Fibroblast of lung (primary cell): ENCODE measurements at places on chromosomes 12 and 14. TPM values are rescaled to one million over a fixed set of nuclear protein-coding genes. Genes with fewer than 3 reads are reported as not detected.

- no peaks in the 10 kb centered on the region for H3K36me3 ChIP-seq
- no peaks in the 10 kb centered on the region for H3K4me1 ChIP-seq
- no peak overlapping the region for H3K27ac ChIP-seq
- no peak overlapping the region for H3K4me3 ChIP-seq
- DNase-seq = no peak
- no peaks in the 10 kb centered on the region for H3K27me3 ChIP-seq
Observed at GRCh38 chr12:48424644-48425043, 47.7 kb upstream of the ANP32D start.

DNA sequence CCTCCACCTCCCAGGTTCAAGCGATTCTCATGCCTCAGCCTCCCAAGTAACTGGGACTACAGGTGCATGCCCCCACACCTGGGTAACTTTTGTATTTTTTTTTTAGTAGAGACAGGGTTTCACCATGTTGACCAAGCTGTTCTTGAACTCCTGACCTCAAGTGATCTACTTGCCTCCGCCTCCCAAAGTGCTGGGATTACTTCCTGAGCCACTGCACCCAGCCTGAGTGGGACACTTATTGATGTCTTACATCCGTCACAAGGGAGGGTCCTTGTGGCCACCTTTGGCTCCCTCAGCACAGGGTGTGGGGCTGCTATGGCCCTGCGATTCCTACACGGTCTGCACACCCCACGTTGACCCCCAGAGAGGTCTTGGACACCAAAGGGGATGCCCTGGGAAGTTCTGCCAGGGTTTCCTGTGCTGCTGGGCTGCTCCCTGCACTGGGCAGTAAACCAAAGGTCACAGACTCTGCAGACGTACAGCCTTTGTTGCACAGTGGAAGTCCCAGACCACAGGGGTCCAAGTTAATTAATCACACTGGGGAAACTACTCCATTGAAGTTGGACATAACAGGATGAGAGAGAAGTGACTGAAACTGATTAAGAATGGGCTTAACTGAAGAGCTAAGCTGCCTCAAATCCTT lies 95.7 kb downstream of the SAMD4A start:
- no peak overlapping the region for H3K27ac ChIP-seq
- H3K4me1 ChIP-seq = no peaks in the 10 kb centered on the region
- peaks cover under 1% of the 10 kb centered on the region for H3K36me3 ChIP-seq
- no peak overlapping the region for H3K4me3 ChIP-seq
- no peaks in the 10 kb centered on the region for H3K27me3 ChIP-seq

DNA sequence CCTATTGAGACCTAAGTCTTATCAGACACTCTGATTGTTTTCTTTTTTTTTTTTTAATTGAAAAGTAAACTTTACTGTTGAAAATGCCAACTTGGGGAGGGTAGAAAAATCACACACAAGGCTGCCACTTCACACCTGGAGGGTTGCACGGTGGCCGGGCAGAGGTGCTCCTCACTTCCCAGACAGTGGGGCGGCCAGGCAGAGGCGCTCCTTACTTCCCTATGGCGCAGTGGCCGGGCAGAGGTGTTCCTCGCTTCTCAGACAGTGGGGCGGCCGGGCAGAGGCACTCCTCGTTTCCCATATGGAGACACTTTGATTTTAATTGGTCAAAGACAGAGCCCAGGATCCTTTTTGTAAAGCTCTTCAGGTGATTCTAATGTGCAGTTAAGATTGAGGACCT lies 399.3 kb downstream of the TMTC2 start:
- no peak for DNase-seq
- H3K27me3 ChIP-seq = no peaks in the 10 kb centered on the region
- H3K4me3 ChIP-seq = no peak overlapping the region
- H3K4me1 ChIP-seq = no peaks in the 10 kb centered on the region
- H3K27ac ChIP-seq = no peak overlapping the region
- H3K36me3 ChIP-seq = no peaks in the 10 kb centered on the region

DNA sequence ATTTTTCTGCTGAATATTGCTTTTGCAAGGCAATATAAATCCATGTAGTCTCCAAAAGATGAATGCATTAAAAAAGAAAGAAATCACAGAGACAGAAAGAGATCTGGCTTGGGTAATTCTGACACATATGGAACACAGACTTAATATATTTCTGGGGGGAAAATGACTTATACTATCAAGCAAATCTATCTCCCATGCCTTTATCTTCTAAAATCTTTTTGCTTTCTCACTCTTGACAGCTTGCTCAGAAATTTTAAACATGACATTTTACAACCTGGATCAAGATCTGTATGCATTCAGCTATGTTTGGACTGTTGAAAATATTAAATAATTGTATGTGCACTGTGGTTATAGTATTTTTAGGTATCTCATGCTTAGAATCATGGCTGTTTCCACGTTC lies 73.0 kb downstream of the KITLG start:
- H3K27me3 ChIP-seq = no peaks in the 10 kb centered on the region
- peaks cover 5% of the 10 kb centered on the region for H3K36me3 ChIP-seq
- H3K4me3 ChIP-seq = no peak overlapping the region
- H3K27ac ChIP-seq = no peak overlapping the region

The AACS gene
- 16.7 and 31.5 TPM in 2 replicates for total RNA-seq

The CLMN gene
- 0.83 and 1.0 TPM in 2 replicates for total RNA-seq
